ENCODE measurements at places on chromosomes 5 and 9.

DNA sequence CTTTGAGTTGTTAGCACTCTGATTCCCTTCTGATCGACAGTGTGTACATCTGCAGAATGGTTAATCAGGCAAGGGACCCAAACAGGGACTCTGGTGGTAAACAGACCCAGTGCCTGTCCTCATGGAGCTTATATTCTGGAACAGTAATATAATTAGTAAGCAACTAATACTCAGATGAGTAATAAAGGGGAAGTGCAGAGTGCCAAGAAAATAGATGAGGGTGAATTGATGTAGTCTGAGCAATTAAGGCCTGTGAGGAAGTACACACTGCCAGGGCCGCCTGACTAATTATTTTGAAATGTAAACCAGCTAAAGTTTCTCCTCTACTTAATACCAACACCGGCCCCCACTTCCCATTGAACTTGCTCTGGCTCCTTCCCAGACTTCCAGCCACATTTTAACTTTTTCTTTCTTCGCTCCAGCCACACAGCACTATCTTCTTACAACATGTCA lies 4.2 kb downstream of the DHX29 start:
- DNase-seq: no peak

- DNase-seq: no peak
Observed at GRCh38 chr9:83266666-83267496, 203.9 kb upstream of the RASEF start.

DNA sequence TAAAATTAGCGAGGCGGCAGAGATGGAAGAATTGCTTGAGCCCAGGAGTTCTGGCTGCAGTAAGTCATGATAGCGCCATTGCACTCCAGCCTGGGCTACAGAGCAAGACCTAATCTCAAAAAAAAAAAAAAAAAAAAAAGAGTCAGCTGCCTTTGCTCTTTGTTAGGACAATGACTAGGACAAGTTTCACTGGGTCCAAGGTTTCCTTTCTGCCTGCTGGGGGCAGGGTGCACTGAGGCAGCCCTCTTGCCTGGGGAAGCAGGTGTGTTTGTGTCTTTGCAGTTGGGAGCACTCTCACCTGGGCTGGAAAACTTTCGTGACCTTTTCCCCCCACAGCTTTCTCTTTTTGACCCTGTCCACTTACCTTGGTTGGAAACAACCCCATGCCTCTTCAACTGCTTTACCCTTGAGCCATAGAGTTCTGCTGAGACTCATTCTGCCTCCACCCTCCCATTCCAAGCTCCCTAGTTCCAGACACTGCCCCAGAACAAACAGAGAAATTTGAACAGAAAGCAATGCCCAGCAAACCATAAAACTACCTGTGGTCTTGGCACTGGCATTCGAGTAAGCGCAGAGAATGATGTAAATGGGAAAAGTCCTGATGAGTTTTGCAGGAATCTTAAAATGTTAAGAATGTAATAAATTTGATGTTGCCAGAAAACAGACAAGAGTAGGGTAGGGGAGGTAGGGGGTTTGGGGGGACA lies 17.0 kb upstream of the MYO10 start:
- no peak for DNase-seq

DNA sequence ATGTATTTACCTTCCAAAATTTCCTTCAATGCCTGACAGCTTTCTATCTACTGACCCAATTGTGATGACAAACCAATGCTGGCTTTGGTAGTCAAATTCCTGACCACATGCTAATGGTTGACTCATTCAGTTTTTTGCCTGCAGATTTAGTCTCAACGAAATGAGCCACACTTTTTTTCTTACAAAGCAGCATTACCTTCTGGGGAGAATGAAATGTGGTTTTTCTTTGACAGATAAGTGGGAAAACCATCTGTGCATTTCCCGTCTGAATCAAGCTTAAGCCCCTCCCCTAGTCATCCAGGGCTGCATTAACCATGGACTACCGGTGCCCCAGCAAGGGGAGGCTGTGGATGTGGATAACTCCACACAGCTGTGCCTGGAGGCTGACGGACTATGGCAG lies 99.6 kb upstream of the TAF11L2 start:
- no peak for DNase-seq

GRCh38 chr5:60490597-60491166 lies 209.3 kb downstream of the DEPDC1B start:
- DNase-seq: no peak

GRCh38 chr9:36222449-36222848 lies 31.7 kb downstream of the CLTA start:
- DNase-seq: no peak

- no peak for DNase-seq
Observed at GRCh38 chr5:1442222-1443145, 2.8 kb downstream of the SLC6A3 start.

GRCh38 chr9:106954558-106954957 lies 91.6 kb downstream of the ZNF462 start:
- no peak for DNase-seq

GRCh38 chr5:107808671-107809137 lies 138.0 kb upstream of the EFNA5 start:
- DNase-seq: peak; percentile 11

DNA sequence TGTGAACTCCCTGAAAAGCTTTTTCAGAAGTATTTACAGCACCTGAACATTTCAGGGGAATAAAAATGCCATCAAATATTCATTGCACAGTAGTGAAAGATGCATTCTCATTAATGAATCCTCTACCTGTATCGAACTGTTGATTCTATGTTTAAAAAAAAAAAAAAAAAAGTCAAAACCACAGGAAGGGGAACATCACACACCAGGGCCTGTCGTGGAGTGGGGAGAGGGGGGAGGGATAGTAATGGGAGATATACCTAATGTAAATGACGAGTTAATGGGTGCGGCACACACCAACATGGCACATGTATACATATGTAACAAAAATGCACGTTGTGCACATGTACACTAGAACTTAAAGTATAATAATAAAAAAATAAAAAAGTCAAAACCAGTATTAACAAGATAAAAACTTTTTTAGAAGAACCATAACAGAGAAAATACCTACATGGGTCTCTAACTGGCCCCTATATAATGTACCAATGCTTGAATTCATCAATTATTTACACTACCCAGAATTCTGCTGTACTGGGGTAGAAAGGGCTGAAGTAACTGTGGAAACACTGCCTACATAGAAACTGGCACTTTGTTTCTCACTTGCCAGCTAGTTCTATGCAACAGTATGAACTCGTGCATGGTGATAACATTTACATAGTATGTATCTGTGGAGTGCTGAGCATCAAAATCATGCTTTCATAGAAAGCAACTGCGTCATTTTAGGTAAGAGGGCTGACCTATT lies 48.9 kb downstream of the GNAQ start:
- no peak for DNase-seq

DNA sequence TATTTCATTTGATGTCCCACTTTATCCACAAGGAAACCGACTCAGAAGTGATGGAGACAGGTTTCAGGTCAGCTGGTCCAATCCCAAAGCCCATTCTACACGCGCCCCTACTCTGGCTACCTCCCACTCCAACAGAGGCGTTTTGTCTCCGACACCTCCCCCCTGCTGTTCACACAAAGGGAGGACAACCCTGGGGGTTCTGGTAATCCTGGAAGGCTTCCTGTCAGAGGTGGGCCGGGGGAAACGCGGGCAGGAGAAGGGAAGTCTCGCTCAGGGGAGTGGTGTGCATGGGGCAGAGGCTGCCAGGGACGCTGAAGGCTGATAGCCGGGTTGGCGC lies 39.7 kb upstream of the GABRP start:
- DNase-seq: no peak

GRCh38 chr5:59034498-59035186 lies 451.8 kb downstream of the RAB3C start:
- no peak for DNase-seq

DNA sequence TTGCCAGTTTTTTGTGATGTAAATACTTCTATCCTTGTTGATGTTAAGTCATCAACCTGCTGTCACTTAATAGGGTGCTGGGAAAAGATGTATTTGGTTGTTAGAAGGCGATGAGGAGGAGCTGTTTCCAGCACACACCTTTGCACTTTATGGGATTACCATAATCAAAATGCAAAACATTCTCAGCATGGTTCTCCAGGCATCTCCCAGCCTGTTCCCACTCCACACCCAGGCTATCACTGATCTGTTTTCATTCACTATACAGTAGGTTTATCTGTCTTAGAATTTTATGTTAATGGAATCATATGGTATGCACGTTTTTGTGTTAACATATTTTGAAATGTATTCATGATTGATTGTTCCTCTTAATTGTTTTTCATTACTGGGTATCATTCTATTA lies 35.9 kb downstream of the PCSK5 start:
- DNase-seq: no peak

- no peak for DNase-seq
Observed at GRCh38 chr5:77709993-77710685, 66.0 kb downstream of the TBCA start.
